Hepatocyte (in vitro differentiated cells): ENCODE measurements at places on chromosomes 7 and 10.

DNA sequence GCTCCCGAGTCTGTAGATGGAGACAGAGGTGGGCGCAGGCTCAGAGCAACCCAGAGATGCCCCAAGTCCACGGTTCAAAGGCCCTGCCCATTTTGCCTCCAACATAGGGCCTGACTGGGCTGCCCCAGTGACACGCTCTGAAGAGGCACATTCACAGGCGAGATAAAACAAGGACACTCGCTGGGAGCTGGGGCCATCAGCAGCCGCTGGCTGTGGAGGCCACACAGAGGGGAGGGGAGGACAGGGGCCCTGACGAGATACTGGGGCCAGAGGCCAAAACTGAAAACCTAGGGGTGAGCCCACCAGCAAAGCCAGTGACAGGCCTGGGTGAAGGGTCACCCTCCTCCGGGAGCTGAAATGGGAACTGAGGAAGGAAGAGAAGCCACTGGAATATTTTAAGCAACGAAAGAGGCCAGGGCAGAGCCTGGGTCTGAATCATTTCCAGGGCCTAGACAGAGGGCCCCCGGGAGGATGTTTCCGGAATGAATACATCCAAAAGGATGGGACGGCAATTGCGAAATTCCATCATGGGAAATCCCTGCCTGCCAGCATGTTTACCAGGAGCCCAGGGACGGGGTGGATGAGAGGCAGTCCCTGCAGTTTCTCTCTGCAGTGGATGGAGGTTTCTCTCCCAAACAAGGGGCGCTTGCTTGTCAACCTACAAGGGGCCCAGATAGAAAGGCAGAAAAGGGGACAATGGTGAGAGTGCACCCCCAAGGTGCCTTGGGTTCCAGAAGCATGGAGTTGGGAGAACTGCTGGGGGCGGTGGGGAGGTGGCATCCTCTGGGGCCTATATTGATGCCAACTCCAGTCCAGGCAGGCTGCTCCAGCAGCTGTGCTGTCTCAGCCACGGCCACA is 29.0 kb upstream of the HSPA12A start:
- no peaks in the 10 kb centered on the region for H3K27me3 ChIP-seq
- H3K4me1 ChIP-seq = peaks cover 12% of the 10 kb centered on the region
- H3K4me3 ChIP-seq = no peak overlapping the region
- peak; percentile 72 for DNase-seq
- no peaks in the 10 kb centered on the region for H3K36me3 ChIP-seq

GRCh38 chr7:88546808-88547207 is 212.7 kb upstream of the ZNF804B start:
- no peaks in the 10 kb centered on the region for H3K4me1 ChIP-seq
- no peaks in the 10 kb centered on the region for H3K27me3 ChIP-seq
- no peak overlapping the region for H3K4me3 ChIP-seq

- H3K27ac ChIP-seq = no peak overlapping the region
- no peak overlapping the region for H3K4me3 ChIP-seq
- no peaks in the 10 kb centered on the region for H3K4me1 ChIP-seq
- H3K27me3 ChIP-seq = no peaks in the 10 kb centered on the region
Observed at GRCh38 chr10:51301644-51302043, 227.4 kb downstream of the PRKG1 start.

- no peak for DNase-seq
- H3K27ac ChIP-seq = no peak overlapping the region
- no peaks in the 10 kb centered on the region for H3K36me3 ChIP-seq
- H3K27me3 ChIP-seq = no peaks in the 10 kb centered on the region
- no peak overlapping the region for H3K4me3 ChIP-seq
Observed at GRCh38 chr10:115860182-115861107, 412.6 kb downstream of the GFRA1 start.

DNA sequence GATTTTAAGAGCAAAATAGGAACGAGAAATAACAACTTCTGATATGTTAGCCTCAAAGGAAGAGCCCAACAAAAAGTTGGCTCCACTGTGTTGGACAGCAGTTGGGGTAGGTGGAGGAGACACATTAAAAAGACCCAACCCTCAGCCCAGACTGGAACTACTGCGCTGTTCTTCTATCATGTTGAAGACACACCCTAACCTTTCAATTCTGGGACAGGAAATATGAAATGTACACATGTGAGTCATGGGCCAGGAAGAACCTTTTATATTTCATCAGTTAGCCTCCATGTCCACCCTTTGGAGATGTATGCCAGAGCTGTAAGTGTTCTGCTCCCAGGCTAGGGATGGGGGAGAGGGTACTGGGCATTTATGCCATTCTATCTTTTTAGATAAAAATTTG is 22.1 kb downstream of the CLDN12 start:
- no peak overlapping the region for H3K4me3 ChIP-seq
- DNase-seq = no peak
- H3K27ac ChIP-seq = no peak overlapping the region

GRCh38 chr10:100889546-100889945 is 23.2 kb upstream of the SLF2 start:
- H3K36me3 ChIP-seq = no peaks in the 10 kb centered on the region
- H3K27ac ChIP-seq = no peak overlapping the region
- peaks cover 12% of the 10 kb centered on the region for H3K4me1 ChIP-seq
- no peak for DNase-seq

DNA sequence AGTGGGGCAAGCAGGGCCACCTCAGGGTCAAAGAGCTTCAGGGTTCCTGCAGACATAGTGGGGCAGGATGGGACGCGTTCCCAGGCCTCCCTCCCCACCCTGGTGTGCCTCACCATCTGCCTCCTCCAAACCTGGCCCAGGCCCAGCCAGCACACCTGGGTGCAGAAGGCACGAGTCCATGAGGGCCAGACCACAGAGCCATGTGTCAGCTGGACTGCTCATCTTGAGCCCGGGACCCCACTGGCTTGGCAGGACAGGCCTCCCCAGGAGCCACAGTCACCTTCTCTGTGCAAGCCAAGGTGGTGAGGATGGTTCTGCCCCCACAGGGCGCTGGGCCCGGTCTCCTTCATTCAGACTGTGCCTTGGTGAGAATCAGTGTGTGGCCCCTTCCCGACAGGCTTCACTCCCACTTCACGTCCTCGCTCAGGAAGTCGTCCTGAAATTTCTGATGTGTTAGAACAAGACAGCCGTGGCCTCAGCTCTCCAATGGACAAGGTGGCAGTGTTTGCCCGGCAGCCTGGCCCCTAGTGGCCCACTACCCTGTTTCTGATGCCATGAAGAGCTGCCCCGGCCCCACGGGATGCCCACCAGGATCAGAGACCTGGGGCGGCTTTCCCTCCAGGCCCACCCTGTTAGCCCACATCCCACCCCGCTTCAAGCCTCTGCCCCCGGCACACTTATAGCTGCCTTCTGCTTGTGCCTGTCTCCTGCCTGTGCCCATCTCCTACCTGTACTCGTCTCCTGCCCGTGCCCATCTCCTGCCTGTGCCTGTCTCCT is 59.6 kb upstream of the EBF3 start:
- peak; percentile 2 for DNase-seq
- no peaks in the 10 kb centered on the region for H3K36me3 ChIP-seq
- H3K4me1 ChIP-seq = no peaks in the 10 kb centered on the region
- no peak overlapping the region for H3K4me3 ChIP-seq
- H3K27me3 ChIP-seq = no peaks in the 10 kb centered on the region
- H3K27ac ChIP-seq = no peak overlapping the region

DNA sequence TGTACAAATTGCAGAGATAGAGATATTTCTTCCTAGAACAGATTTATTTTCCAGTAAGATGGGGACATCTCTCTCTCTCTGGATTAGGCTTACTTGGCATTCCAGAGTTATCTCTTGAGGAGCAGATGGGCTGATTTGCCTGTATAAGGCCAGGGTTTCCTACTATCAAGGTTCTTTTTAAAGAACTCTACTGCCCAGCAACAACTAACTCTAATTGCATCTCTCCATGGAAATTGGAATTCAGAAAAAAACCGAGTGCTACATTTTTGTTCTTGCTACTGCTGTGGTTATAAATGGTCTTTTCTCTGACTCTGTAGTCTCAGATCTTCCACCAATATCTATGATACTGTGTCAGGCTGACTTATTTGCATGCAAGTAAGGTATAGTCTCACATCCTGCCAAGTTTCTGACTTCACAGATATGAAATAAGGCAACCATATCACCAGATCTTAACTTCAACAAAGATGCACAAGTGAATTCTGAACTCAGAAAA is 161.1 kb downstream of the CRPPA start:
- no peak for DNase-seq
- no peaks in the 10 kb centered on the region for H3K4me1 ChIP-seq
- H3K27ac ChIP-seq = no peak overlapping the region

DNA sequence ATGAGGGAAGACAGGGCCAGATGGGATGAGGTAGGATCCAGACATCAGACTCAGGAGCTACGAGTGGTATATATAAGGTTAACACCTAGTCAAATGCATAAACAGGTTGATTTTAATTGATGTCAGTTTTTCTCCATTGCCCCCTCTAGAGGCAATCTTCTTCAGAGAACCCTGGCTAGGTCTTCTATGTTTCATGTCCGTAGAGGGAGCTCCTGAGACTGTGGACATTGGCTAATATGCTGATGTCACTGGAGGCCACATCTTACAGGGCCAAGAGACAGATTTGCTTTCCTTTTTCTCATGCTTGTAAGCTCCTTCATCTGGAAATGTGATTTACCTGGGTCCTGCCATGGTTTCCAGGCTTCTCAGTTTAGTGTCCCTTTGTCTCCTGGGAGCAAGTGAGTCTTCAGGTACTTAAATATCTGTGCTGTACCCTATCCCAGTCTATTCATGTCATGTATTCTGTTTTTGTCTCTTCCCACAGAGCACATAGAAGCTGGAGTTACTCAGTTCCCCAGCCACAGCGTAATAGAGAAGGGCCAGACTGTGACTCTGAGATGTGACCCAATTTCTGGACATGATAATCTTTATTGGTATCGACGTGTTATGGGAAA is 161.6 kb upstream of the PRSS1 start:
- no peaks in the 10 kb centered on the region for H3K36me3 ChIP-seq
- H3K27ac ChIP-seq = no peak overlapping the region
- DNase-seq = peak; percentile 66
- H3K4me3 ChIP-seq = no peak overlapping the region
- H3K27me3 ChIP-seq = no peaks in the 10 kb centered on the region
- H3K4me1 ChIP-seq = no peaks in the 10 kb centered on the region
